ENCODE measurements at places on chromosomes 5 and 9. TPM values are rescaled to one million over a fixed set of nuclear protein-coding genes. Genes with fewer than 3 reads are reported as not detected.

NUTM2F gene
- total RNA-seq, result not detected

LCN1 gene
- total RNA-seq, result not detected

DNA sequence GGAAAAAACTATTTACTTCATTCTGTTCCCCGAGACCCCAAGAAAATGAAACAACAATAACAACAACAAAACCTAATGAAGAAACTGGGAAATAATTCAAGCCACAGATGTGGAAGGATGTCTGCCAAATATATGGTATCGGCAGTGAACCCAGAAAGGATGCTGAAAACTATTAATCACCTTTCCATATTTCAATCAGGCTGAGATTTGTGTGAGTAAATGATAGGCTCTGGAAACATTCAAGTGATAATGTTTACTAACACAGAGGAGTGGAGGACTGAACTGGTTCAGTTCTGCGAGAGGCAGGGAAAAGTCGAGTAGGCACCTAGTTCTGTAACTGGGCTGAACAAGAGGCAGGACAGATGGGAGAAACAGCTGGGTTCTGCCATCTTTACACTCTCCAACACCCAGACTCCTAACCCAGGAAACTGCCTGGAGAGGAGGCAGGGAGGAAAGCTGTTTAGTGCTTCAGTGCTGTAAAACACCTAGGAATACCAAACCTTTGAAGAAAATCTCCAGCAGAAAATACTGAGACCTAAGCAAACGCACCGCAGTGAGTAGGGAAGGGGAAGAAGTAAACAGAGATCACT, 96.8 kb upstream of the GNA14 start:
- DNase-seq, result no peak

DNA sequence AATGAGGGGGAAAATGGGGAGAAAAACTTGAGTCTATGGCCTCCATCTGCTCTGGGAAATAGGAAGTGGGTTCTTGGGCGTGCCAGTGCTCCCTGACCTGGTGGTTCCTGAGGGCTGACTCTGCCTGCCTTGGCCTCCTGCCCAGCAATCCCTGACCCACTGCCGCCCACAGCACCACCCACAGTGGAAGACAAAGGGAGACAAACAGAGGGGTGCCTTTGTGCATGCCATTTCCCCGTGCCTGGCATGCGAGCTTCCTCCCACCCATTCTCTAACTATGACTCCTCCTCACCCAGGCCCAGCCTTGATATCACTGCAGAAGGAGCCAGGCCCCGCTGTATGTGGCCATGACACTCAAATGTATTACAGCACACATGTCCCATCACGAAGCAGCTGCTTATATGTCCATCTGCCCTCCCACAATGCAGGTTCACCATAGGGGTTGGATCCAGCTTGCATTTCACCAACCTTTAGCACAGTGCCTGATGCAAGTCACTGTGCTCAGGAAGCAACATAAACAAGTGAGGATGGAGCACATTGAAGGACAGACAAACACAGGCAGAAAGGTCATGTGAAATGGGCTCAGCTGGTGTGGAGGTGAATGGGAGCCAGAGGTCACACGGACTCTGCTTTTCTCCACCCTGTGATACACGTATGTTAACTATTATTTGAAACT, 84.4 kb downstream of the ADRB2 start:
- peak; percentile 64 for DNase-seq

GRCh38 chr5:72138943-72139521, 31.8 kb downstream of the MAP1B start:
- DNase-seq, result no peak

DNA sequence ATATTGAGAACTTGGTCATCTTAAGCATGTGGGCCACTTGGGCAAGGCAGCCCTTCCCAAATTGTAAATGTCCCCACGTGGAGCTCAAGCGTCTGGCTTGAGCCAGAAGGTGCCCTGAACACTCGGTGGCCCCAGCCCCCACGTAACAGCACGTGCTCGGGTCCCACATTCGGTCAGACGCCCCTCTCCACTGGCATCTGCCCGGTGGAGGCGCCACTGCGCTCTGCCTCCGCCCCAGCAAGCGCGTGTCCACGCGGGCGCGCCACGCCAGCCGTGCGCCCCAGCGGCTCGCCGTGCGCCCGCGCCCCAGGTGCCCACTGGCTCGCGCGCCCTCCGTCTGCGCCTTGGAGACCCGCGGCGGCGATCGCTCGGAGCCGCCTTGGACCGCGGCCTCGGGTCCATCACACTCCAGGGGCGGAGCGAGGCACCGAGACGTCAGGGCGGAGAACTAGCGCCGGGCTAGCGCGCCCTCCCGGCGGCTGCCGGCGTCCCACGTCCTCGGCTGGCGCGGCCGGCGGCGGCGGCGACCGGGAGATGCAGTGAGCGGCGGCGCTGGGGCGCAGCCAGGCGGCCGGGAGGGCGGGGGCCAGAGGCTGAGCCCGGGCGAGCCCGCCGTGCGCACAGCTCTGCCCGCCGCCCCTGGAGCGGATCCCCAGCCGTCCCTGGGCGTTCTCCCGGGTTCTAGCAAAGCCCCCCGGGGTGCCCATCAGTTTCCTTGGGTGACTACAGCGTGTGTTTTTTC, at the start of gene PALM2AKAP2:
Gene PALM2AKAP2 (plus strand): TSS at position 488 of the 742 bp plus-strand sequence. CDS start 291 bp downstream, outside the sequence.
- no peak for DNase-seq

- DNase-seq, result no peak
Observed at GRCh38 chr5:161342886-161343285, 203.6 kb downstream of the GABRB2 start.

DNA sequence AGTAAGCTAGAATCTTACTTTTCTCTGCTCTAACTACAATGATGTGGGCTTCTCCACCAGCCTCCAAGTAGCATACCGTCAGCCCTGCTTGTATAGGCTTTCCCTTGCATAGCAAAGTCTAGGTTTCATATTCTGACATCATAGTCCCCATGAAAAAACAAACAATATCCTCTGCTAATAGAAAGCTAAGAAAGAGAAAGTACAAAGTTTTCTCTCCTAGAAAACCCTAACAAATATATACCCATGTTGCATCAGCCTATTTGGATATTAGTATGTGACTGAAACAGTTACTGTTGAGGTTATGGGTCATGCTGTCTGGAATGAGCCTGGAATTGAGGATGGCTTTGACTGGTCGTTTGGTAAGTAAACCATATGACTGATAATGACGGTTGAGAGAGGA, 1696.0 kb downstream of the MAT2B start:
- DNase-seq, result no peak

GRCh38 chr5:109225716-109226625, 183.8 kb downstream of the PJA2 start:
- no peak for DNase-seq
